ENCODE measurements at places on chromosomes 3 and 15.

DNA sequence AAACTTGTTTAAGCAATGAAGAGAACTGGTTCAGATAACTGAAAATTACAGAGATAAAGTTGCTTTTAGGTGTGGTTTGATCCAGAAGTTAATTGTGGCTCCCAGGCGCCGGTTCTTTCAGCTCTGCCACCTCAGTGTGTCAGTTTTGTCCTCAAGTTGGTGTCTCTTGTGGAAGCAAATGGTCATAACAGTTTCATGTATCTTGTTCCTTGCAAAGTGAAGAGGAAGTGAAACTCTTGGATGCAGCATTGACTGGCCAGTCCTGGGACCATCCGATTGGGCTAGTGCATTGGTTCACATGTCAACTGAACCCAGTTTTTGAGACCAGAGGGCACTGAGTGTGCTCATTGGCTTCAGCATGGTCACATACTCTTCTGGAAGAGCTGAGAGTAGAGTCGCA, 181.4 kb upstream of the GRM7 start:
- no peak for DNase-seq

GRCh38 chr3:63624941-63625560, 27.4 kb upstream of the SNTN start:
- peak; percentile 54 for DNase-seq

DNA sequence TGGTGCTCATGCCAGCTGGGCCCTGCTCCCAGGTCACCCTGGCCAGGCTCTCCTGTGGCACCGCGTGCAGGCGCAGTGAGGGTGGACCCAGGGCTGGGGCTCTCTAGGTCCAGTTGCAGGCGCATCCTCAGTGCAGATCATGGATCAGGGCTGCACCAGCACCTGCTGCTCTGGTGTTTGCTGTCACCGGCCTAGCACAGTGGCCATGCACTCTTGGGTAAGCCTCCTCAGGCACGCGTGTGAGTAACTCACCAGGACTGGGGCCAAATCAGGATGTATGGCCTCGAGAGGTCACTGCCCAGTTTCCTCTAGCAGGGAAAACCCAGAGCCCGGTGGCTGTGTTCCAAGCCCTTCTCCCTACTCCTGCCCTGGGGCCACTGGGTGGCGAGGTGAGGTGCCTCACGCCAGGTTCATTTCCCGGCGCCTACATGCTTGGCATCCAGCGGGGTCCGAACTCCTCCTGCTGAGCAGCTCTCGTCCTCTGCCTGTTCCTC, 45.5 kb upstream of the SLC41A3 start:
- no peak for DNase-seq

DNA sequence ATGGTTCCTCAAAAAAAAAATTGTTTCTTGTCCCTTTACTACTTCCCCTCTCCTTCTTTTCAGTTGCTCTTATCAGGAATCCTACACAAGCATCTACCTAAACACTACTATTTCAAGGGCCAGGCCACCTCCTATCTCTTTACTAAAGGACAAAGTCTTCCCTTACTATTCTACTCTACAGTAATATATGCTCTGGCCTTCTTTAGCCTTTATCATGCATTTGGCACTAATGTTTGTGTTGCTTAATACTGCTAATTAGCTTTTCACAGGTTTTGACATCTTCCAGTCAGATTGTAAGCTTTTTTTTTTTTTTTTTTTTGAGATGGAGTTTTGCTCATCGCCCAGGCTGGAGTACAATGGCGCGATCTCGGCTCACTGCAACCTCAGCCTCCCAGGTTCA, 5.3 kb downstream of the CEP19 start:
- DNase-seq, result no peak

GRCh38 chr3:32881624-32882023, 63.8 kb downstream of the TRIM71 start:
- DNase-seq, result no peak

All from COR-L47 (cell line).